Stimulated activated CD4-positive, alpha-beta T cell treated with anti-CD3 and anti-CD28 coated beads, Interleukin-1b, Interleukin-23, amount 100 ng/mL, for 48 hours (primary cell): ENCODE measurements at places on chromosomes 6 and 20.

DNA sequence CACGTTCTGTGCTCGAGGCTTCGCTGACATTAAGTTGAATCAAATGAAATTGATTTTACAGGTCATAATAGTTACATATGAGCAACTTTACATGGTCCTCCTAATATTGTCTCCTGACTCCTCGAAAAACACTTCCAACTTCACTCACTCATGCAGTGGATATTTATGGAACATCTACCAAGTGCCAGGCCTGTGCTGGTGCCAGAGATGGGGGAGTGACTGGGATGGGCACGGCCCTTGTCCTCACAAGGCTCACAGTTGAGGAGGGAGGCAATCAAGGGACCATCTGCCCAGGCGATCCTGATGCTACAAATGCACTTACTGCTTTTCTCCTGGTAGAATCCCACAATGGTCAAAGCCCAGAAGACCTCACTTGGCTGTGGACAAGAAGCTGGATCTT lies 426.4 kb downstream of the PREX1 start:
- DNase-seq = no peak

DNA sequence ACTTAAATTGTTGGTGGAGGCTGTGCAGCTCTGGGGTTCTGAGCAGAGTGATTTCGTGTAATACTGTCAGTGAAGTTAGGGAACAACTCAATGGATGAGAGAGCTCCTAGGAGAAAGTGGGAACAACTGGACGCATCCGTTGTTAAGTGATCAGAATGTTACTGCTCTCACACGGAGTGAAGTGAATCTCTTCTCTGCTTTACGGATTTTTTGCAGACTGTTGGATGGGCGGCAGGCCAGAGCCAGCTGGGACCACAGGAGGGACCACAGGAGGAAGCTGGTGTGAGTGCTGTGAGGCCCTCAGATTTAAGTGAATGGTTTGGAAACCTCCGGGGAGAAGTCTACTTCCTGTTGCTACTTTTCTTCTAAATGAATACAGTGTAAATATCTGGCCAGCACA lies 23.7 kb upstream of the PPP1R14C start:
- no peak for DNase-seq

DNA sequence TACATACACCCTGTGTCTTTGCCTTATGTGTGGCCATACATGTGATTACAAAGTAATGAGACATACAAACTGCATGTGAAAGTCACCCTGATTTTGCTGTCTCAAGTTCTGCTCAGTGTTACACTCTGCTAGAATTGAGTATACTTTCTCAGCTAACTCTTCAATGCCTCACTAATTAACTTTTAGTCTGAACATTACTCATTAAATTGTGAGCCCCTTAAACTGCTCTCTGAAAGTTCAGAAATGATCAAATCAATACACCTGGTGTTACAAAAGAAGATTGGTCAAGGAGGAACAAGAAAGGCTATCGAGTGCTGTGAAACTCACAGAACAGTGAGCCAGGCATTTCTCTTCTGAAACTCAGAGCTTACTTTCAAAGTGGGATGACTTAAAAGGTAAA lies 71.3 kb downstream of the MKKS start:
- no peak for DNase-seq

DNA sequence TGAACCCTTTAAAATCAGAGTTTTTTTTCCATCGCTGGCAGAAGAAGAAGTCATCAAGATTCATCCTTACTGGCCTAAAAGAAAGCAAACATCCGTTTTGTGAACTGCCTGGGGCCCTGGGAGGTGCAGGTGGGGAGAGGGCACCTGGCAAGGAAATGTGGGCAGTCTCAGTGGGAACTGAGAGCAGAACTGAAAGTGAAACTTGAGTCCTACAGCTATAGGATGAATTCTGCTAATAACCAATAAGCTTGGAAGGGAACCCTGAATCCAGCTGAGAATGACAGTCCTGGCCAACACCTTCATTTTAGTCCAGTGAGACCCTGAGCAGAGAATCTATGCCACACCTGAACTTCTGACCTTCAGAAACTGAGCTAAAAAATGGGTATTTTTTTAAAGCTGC lies 130.1 kb upstream of the ASCC3 start:
- DNase-seq = peak; percentile 2

DNA sequence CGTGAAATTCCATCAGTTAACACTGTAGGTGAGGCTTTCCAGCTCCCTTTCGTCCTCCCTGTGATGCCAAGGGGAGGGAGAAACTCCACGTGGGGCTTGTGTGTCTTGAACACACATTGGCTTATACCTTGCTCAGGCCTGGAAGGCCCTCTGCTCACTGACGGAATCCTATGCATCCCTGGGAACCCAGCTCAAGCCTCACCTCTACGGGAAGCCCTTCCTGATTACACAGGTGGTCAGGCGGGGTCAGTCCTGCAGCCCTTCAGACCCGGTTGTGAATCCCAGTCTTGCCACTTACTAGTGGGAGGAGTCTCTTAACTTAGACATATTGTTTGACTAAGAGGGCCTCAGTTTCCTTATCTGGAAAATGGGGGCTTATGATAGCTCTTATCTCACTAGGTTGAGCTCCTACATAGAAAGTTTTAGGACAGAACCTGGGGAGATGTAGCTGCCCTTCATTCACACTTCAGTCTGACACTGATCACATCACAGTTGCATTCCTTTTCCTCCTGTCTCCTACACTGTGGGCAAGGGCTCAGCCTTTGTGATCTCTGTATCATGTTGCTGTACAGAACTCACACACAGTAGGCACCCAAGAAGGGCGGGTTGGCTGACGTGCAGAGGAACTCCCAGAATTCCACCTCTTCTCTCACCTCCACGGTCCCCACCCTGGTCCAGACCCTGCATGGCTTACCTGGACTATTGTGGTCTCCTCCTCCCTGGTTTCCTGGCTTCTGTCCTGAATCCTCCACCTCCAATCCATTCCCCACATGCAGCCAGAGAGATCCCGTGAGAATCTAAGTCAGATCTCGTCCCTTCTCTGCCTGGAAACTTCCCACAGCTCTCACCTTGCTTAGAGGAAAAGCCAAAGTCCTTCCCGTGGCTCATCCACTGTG lies 129.6 kb downstream of the CEBPB start:
- no peak for DNase-seq

DNA sequence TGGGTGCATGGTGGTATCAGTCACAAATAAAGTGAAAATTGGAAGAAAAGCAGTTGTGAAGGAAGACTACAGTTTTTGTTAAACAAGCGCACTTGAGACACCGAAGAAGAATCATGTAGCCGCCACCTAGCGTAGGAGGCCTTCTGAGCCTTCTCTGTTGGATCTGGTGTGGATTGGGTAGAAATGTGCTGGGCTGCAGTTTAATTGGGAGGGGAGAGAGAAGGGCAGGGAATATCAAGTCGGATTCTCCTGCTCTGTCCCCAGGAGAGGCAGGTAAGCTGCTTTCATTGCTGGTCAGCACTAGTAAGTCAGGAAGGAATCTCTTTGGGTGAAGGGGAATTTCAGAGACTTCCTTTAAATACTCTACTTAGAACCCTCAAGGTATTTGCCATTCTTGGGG lies 1.2 kb upstream of the FABP7 start:
- no peak for DNase-seq

DNA sequence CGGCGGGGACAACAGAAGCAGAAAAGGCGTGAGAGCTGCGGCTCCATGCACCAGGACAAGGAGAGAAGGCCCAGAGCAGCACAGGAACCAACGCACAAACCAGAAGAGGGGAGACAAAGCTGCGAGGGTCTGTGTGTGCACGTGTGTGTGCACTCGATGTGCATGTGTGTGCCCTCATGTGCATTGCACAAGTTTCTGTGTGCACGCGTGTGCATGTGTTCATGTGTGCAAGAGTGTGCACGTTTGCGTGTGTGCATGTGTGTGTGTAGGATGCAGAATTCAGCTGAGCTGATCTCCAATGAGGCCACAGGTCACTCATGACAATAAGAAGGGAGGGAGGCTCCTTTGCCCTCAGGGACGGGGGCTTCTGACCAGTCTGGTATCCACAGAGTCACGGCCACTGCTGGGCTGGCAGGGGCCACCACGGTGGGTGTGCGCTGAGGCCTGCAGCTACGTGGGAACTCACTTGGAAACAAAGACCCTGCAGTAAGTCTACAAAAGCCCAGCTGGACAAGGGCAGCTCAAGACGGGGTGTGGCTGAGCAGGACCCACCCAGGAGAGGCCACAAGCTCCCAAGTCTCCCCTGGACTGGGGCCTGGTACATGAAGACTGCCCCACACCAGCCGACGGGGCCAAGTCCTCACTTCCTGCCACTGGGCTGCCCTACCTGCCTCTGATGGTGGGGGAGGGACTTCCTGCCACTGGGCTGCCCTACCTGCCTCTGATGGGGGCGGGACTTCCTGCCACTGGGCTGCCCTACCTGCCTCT lies 48.1 kb upstream of the CHRNA4 start:
- no peak for DNase-seq

DNA sequence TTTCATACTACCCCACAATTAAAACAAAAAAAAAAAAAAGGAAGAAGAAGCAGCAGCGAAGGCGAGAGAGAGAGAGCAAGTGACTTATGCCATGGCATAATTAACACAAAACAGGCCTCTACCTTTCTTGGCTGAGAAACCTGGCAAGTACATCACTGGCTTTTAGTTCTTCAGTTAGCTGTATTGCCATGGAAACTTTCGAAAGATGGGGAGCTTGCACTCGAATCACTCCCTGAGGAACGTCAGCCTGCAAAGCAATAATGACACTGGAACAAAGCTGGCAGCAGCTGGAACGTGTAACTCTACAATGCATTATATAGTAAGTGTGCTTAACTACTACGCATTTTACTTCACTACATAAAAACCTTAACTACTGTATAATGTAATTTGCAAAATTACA lies 126.1 kb downstream of the ARHGAP18 start:
- no peak for DNase-seq
